ENCODE measurements at places on chromosomes 1 and 21.

DNA sequence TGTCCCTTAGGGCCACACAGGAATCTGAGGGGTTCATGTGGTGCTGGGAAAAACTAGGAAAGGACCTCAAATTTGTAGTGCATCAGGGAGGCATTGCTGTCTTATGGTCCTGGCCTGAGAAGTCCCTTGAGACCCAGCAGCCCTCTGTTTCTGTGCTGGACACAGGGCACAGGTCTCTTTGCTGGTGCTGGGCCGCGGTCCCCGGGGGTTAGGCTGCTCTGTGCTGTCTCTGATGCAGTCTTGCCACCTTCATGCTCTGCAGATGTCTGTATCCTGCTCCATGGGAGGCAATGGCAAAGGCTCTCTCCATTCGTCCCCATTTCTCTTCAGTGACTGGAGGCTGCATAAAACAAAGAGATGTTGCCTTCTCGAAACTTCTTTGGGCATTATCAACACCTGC, 13.0 kb downstream of the EDARADD start:
- DNase-seq = no peak

- DNase-seq = no peak
Measured at GRCh38 chr21:40351006-40351405, 483.8 kb downstream of the PCP4 start.

- no peak for DNase-seq
Measured at GRCh38 chr1:17816511-17816910, 61.4 kb downstream of the ACTL8 start.

GRCh38 chr1:40825435-40825788, 36.8 kb downstream of the CITED4 start:
- no peak for DNase-seq

GRCh38 chr1:71074681-71075080, 6.2 kb downstream of the ZRANB2 start:
- no peak for DNase-seq

DNA sequence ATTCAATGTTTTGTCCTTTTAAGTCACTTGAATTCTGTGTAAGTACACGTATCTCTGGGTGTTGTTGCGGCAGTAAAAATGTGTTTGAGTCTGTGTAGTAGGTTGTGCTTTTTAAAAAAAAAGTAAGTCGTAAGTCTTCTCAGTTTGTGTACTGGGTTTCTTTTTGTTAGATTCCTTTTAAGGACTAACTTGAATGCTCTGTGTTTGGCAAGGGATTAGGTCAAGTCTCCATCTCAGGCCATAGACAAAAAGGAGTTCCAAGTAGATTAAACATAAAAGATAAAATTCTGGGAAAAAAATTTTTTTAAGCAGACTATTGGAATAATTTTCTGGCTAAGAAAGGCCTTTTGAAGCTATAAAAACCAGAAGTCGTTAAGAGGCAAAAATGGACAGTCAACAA, 113.1 kb downstream of the ATP5PO start:
- DNase-seq = no peak

GRCh38 chr1:153937331-153937730, 9.2 kb downstream of the DENND4B start:
- no peak for DNase-seq
